ENCODE measurements at places on chromosomes 5 and 9. TPM values are rescaled to one million over a fixed set of nuclear protein-coding genes. Genes with fewer than 3 reads are reported as not detected.

DNA sequence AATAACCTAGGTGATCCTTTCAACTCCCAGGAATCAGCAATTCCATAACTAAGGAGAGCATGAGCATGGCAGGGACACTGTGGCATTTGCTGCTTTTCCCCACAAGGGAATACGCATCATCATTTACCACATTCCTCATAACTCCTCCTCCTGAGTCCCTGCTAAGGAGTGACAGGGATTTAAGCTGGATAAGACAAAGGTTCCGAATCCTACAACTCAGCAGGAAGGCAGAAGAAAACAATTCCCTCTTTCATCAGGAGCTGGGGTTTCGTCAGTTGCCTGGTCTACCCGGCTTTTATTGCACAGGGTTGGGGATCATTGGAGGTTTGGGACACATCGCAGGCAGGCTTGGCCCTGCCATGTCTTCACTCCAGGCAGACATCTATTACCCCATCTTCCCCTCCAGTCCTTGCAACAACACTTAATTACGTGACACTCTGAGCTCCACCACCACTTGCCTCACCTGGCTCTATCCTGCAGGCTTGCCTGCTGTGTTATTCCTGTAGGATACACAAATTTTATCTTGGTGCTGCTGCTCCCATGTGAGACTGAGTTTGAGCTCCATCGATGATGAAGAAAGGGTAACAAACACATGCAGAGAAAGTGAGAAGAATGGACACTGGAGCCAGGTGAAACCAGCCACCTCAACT lies 563.0 kb upstream of the KLF4 start:
- no peak for DNase-seq

The STING1 gene
- total RNA-seq = not detected

- DNase-seq = no peak
These were observed 102.5 kb upstream of the TXNDC8 start for GRCh38 chr9:110440172-110440571.

DNA sequence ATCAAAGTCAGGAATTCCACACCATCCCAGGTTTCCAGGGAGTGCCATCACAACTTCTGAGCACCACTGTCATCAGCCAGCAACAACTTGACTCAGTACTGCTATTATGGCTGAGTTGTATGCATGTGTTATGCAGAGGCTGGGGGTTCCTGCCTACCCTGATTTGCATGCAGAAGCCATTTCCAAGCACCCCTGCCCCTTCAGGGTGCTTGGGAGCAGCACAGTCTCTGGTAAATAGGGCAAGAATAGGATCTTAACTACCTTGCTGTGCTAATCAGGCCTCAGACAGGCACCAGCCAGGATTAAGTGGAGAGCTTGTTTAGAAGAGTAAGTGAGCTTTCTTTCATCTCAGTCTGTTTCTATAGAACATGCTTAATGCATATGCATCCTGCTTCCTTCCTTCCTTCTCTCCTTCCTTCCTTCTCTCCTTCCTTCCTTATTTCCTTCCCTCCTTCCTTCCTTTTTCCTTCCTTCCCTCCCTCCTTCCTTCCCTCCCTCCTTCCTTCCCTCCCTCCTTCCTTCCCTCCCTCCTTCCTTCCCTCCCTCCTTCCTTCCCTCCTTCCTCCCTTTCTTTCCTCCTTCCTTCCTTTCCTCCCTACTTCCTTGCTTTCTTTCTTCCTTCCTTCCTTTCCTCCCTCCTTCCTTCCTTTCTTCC lies 175.7 kb downstream of the FRMD3 start:
- no peak for DNase-seq

GRCh38 chr5:89878140-89879132 lies 531.1 kb downstream of the CETN3 start:
- DNase-seq = no peak

DNA sequence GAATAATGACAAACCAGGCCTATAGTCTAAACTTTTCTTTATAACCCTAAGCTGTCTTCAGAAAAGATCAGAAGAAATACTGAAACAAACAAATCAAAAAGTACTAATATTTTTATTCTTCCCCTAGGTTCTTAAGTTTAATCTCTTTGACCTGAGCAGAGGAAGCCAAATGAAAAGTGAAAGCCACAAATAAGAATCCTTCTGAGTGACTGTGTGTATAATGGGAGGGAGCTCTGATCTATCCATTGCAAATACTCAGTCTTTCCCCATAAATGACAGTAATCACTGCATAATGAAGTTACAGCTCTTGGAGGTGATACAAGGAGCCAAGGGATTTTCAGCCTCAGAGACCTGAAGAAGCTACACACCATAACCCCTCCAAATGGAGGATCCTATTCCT lies 126.9 kb upstream of the ATP10B start:
- no peak for DNase-seq

GRCh38 chr9:128101231-128101661 lies 26.3 kb downstream of the PTGES2 start:
- no peak for DNase-seq

GRCh38 chr9:37801959-37802711 lies 1.5 kb downstream of the DCAF10 start:
- no peak for DNase-seq

- DNase-seq = no peak
These were observed 166.6 kb downstream of the DIRAS2 start for GRCh38 chr9:90476058-90476457.

DNA sequence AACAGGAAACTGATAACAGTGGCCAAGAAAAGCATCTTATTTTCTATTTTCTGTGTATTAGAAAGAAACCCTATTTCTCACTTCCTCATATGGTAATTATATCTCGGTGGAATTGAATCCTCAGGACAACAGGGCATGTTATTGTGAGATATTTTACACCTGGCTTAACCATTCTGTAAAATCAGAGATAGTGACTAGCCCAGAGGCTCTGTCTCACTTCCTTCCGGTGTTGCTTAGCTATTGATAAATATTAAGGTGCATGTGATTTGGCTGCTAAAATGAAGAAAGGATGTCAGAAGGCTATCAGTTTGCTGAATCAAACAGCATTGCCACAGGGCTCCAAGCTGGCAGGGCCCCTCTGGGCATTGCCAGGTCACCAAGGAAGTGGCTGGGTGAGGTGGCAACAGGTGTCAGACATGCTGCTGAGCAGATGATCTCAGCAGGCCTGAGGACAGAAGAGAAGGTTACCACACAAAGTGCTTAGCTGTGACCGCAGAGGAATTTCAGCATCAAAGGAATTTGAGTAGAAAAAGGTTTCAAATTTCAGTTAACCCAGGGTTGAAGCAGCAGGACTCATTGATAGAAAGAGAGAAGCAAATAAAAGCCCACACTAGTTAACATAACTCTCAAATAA lies 330.7 kb downstream of the PDE4D start:
- DNase-seq = no peak

Data from progenitor cell of endocrine pancreas (in vitro differentiated cells).